ENCODE measurements at places on chromosomes 3 and 15.

- DNase-seq: no peak
Observed at GRCh38 chr3:193052354-193053045, 134.8 kb upstream of the MB21D2 start.

GRCh38 chr15:63938486-63939061 lies 104.8 kb upstream of the HERC1 start:
- no peak for DNase-seq

DNA sequence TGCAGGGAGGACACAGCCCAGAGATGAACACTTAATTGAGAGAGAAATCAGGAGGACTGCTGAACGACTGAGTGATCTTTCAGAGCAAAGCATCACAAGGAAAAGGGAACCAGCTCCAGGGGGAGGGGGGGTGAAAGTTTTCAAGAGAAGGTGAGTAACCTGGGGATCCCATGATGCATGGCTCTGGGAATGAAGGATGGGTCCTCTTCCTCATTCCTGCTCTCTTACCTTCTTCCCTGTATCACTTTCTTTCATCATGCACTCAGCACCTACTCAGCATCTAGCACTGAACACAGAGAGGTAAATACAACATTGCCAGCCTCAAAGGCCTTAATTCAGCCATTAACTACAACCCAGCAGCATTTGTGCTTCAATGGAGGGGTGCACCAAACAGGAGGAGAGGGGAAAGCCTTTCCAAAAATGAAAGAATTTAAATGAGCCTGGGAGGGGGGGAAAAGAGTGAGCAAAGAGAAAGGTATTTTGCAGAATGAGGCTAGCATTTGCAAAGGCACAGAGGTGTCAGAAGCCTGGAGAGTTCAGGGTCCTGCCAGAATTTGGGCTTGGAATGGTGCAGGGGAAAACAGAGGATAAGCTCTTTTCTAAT lies 427.4 kb downstream of the FOXP1 start:
- no peak for DNase-seq

DNA sequence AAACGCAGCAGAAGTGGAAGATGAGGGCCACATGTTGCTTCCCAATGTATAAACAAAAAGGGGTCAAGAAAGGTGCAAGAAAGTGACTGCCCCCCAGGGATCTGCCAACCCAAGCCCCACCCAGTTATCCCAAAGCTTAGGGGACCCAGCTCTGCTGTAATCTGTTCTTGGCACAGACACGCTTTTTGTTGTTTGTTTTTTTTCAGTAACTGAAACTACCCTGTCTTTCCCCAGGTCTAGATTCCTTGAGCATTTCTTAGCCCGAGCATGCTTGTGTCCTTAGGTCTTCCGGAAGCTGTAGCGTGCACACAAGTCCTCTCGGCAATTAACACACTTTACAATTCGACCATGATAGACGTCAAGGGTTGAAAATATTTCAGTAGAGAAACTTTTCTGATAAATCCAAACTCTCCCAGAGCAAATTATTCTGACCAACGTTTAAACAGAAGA lies 8.5 kb upstream of the PPARG start:
- DNase-seq: no peak

GRCh38 chr3:46027736-46028397 lies 584 bp upstream of the XCR1 start:
- no peak for DNase-seq

DNA sequence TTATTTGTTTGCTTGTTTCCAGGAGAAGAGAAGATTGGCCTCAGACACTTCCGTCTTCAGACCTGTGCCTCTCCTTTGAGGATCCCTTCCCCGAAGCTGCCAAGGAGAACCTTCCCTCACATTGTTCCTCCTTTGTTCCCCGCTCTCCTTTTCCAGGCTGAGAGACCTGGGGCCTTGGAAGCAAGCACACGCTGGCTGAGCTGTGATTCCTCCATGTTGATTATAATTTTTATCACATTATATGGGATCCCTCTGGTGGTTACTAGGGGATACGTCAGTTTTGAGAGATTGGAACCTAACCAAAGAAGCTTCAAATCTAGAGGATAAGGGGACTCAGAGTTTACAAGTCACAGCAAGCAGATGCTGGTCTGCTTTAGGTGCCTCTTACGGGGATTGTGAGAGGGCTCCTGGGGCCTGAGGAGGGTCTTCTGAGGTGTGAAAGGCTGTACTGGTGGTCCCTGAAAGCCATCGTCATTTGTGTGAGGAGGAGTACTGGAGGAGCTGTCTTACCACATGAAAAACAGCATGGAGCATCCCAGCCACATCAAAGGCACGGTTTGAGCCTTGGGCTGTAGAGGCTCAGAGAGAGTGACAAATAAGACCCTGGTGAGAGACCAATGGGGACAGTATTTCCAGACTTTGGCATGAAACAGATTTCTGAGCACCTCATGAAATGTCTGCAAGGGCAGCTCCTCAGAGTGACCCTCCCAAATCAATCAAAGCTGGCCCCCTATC lies 760.1 kb upstream of the CFAP20DC start:
- DNase-seq: no peak

- DNase-seq: no peak
Observed at GRCh38 chr15:38860253-38860652, 295.6 kb upstream of the RASGRP1 start.

DNA sequence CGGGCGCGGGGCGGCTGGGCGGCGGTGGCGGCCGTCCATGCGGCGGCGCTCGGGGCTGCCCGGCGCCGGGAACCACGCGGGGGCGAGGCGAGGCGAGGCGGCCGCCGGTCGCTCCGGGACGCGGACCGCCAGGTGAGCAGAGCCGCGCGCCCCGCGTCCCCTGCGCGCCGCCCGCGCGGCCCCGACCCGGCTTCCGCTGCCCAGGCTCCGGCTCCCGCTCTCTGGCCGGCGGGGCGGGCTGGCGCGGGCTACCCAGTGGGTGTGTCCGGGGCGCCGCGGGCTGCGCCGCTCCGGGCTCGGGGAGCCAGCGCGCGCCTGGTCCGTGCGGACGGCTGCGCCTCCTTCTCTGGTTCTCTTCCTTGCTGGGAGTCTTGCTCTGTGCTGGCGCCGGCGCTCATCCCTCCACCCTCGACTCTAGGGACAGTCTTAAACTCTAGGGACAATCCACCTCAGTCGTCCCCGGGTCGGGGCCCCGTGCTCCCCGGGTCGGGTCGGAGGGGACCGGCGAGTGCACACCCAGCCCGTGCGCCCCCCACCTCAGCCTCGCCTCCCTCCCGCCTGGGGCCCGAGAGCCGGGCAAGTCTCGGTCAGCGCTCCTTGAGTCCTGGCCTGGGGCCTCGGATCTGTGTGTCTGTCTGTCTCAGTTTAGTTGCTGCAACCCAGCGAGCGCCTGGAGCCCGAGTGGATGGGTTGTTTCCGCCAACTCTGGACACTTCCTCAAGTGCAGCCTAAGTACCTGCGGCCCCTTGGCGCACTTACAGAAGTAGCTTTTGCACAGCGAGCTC lies 488 bp downstream of the THSD4 start:
- no peak for DNase-seq

DNA sequence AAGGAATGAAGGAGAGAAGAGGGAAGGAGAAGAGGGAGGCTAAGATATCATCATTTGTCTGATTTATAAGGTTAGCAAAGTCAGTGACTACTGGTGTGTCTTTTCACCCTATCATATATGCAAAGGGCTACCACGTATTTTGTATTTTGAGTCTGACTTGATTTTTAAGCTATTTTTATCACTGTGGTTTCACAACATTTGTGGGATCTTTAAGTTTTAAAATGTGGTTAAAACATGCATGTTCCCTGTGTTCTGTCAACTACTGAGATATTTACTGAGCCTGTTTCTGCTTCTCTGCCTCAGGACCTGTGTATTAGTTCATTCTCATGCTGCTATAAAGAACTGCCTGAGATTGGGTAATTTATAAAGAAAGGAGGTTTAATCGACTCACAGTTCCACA lies 22.5 kb upstream of the SPTSSB start:
- no peak for DNase-seq

DNA sequence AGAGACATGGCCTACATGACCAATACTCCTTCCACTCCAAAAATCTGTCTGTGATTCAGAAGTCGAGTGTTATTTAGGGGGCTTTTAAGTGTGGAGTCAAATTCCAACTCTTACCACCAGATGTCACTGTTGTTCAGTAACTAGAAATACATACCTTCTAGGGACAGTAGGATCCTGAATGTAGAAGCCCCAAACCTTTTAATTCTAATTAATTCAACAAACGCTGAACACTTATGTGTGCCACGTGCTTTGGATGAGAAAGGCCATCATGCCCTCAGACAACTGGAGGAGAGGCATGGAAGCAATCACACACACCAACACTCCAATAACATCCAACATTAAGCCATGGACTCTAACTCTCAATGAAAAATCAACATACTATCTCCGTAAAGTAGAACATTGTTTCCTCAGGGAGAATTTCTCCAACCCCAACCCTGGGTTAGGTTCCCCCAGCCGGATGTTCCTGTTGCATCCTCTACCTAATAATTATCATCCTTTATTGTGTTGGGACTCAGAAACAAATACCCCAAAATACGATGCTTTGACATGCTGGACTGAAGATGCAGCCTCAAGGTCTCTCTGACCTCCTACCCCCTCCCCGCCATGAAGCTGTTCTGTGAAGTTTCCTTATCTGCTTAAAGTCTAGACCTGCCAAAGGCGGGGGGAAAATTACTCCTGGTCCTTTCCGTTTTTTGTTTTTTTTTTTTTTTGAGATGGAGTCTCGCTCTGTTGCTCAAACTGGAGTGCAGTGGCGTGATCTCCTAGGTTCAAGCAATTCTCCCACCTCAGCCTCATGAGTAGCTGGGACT lies 8.0 kb upstream of the CCDC13 start:
- DNase-seq: no peak

- no peak for DNase-seq
Observed at GRCh38 chr3:128495435-128495970, 2.5 kb upstream of the GATA2 start.

DNA sequence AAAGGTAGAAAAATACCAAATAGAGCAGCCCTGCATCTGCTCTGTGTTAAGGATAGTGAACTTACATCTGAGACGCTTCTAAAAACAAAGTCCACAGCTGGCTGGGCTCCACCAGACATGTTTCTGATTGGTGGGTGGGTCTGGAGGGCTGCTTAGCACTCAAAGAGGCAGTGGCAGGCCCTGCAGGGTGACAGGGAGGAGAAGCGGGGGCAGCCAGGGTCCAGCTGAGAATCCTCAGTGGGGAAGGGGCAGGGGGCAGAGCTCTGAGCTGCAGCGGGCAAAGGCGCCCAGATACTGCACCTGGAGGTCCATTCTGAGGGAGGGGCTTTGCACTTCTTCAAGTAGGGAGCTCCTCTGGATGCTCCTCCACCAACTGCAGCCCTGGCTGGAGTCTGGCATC lies 28.1 kb downstream of the PRR23E start:
- no peak for DNase-seq

- no peak for DNase-seq
Observed at GRCh38 chr3:4065554-4065953, 237.6 kb upstream of the SETMAR start.

Measured in stimulated activated CD8-positive, alpha-beta memory T cell treated with anti-CD3 and anti-CD28 coated beads, Interleukin-7, amount 100 ng/mL, for 24 hours (primary cell).